ENCODE measurements at places on chromosomes 7 and 10. TPM values are rescaled to one million over a fixed set of nuclear protein-coding genes. Genes with fewer than 3 reads are reported as not detected.

Gene MMP21
- 0.34 TPM for total RNA-seq

Gene ZNF365
- 3.7 TPM for total RNA-seq

Gene TCF7L2
- total RNA-seq: 15.7 TPM

Gene THAP5
- total RNA-seq: 21.1 TPM

Gene SYNPO2L
- 219 TPM for total RNA-seq

Gene H2BK1
- total RNA-seq: not detected

Gene CWF19L1
- total RNA-seq: 12.8 TPM

Gene ANLN
- total RNA-seq: 3.8 TPM

Gene CCNY
- total RNA-seq: 59.3 TPM

DNA sequence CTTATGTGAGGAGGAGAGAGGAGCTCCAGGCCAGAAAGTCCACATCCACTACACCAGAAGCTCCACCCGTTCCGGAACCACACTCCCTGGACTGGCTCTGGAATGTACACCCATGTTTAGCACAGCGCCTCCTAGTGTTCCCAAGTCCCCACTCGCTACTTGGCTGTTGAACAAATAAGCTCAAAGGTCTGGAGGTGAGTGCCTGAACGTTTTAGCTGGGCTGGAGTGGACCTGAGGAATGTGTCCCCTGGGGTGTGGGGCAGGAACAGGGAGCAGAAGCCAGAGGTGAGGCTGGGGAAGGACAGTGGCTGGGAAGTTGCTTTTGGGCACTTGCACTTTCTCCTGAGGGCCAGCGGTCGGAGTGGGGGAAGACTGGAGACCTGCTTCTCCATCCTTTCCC, 164.1 kb upstream of the CDCA7L start:
- DNase-seq: peak; percentile 41

- DNase-seq: no peak
Measured at GRCh38 chr10:18719811-18720210, 60.6 kb downstream of the ARL5B start.

DNA sequence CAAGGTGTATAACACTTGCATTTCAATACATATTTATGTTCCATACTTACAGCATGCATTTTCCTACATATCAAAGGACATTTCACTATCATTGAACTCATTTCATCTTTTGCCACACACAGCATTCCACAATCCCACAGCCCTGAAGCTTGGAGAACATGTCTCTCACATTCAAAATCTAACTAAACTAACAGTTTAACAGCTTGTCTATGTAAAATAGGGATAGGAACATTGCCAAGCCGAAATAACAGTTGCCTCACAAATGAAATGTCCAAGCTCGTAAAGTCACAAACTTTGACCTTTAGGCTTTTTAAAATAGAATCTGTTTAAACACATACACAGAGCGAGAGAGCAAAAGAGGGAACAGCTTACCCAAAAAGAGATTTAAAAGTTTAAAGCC, 65.3 kb downstream of the HGF start:
- DNase-seq: no peak

DNA sequence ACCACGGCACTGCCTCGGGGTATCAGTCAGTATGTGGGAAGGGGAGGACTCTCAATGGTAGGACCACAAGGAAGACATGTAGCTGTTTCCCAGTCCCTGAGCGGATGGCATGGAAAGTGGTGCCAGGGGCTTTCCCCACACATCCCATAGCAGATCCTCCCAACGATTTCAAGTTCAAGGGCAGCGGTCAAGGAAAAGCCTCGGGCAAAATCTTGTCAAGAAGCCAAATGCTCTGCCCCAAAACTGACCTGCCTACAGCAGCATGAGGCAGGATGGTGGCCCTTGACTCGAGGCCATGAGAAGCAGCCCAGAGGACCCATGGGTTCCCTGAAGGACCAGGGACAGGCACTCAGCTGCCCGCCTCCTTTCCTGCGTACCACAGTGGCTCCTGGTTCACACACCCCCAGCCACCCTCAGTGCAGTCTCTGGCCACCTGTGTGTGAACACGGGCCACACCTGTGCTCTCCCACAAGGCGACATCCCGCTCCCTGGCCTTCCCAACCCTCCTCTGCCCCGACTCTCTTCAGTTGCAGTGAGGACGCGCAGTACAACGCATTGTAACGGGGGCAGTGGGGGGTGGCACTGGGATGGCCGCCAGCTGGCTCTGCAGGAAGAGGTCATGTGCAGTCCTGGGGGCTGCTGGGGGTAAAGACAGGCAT, 43.6 kb downstream of the CTBP2 start:
- no peak for DNase-seq

GRCh38 chr10:75967491-75967890, 536.1 kb downstream of the LRMDA start:
- DNase-seq: no peak

DNA sequence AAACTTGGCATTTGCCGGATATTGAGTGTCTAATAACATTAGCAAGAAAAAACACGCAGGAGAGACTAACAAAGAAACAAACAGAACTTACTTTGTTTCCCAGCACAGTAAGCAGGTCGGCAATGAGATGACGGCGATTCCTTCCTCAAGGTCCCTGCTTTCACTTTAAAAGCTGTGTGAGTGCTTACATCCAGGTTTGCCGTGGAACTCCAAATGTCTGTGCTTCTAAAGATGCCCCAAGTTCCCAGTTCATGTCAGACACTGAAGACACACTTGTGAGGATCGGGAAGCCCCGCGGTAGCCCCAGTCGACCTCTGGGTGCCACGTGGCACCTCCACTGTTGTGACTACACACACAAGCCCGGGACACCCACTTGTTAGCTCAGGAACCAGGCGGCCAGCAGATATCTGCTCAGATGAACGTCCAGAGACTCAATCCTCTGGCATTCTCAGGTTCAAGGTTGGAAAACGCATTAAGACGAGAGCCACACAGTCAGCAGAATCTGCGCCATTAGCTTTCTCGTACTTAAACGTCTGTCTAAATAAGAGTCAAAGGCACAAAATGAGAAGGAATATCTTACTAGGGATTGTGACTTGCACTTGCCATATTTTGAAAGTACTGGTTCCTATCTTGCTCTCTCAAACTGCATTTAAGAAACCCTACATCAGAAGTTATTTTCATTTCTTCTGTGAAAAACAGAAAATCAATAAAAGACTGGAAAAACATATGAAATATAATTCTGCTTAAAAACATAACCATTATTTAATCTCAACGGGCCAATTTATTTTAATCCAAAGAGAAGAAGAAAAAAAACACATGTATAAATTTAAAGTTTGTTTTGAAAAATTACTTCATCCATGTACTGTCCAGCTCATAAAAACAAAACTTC, 207.6 kb upstream of the KLF14 start:
- DNase-seq: peak; percentile 53

GRCh38 chr7:23396222-23397015, 73.9 kb downstream of the IGF2BP3 start:
- DNase-seq: no peak

DNA sequence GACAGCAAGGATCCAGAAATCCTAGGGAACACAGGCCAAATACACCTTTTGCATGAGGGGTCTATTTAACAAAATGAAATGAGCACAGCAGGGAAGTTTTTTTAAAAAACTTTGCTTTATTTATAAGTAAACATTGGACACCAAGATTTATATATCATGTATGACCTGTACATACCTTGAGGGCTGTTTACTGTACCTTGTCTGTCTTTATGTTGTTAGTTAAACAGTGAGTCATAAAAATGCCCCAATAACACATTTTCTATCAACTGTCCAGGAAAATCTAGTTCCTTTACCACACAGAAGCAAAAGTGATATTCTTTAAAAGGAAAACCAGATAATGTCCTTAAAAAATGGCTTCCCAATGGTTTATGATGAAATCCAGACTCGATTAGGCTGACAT, 45.1 kb upstream of the AGR3 start:
- DNase-seq: no peak

GRCh38 chr7:101066141-101066832, 19.0 kb upstream of the TRIM56 start:
- DNase-seq: no peak

GRCh38 chr10:15860692-15861201, 440 bp upstream of the MINDY3 start:
- DNase-seq: no peak

GRCh38 chr10:124092250-124092859, 1.0 kb downstream of the CHST15 start:
- peak; percentile 79 for DNase-seq
